SK-N-SH treated with all-trans-retinoic acid at 6 μM for 48 hours (cell line): ENCODE measurements at places on chromosomes 3 and 15.

DNA sequence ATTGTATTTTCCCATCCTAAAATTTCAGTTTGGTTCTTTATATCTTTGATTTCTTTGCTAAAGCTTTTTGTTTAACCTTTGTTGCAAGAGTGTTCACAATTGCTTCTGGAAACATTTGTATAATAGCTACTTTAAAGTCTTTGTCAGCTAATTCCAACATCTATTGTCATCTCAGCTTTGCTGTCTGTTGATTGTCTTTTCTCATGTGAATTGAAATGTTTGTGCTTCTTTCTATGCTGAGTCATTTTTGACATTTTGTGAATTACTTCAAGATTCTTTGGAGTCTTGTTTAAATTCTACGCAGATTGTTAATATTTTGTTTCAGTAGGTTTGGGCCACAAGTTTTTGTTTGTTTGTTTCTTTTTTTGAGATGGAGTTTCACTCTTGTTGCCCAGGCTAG lies 73.2 kb downstream of the SUCNR1 start:
- no peak for ATAC-seq

GRCh38 chr15:56337084-56337725 lies 28.0 kb upstream of the TEX9 start:
- ATAC-seq: no peak

- ATAC-seq: no peak
Measured at GRCh38 chr3:108394016-108394415, 97.7 kb downstream of the HHLA2 start.

DNA sequence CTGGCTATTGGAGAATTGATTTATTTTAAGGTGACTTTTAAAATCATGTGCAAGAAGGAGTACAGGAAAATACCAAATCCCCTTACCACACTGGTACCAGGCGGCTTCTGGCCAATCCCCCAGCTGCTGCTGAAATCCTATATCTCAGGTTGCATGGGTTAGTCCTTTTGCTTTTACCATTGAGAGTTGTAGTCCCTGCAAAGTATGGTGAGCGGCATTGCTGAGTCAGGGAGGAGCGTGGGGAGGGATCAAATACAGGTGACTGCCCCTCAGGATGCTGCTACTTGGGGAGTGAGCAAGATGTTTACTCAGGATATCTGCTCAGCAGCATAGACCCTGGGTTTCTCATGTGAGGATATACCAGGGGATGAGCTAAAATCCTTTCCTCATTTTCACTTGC lies 131.9 kb upstream of the STAC start:
- ATAC-seq: no peak

- ATAC-seq: peak; percentile 87
Measured at GRCh38 chr3:29494305-29495036, 213.6 kb downstream of the RBMS3 start.

DNA sequence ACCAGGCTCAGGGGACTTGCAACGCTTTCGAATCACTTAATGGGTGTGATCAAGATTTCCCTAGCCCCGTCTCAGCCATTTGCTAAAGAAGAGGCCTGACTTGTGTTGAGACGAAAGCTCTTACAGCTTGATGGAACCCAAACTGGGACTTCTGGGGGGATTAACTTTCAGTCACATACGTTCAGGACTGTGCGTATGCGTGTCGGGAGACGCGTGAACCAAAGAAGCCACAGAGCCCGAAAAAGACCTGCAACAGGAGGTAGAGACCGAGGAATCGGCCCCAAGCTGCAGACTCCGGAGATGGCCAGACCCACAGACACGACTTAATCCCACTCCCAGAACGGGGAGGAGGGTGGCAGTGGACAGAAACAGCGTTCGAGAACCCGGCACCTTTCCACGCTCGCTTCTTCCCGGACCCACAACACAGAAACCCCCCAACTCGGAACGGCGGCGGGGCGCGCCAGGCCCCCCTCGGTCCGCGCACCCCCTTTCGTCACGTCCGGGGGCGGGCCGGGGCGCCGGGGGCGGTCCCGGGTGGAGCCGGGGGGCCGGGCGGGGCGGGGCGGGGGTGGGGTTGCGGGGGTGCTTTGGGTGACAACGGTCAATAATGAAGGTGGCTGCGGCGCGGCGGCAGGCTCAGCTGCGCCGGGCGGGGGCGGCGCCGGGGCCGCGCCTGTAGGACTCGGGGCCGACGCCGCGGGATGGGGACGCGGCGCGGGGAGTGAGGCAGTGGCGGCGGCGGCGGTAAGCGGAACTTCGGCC lies at the start of gene ATP11B:
Gene ATP11B (plus strand): TSS at position 604 of the 762 bp plus-strand sequence. CDS start 256 bp downstream, outside the sequence.
- ATAC-seq: peak; percentile 69

- ATAC-seq: peak; percentile 82
Measured at GRCh38 chr15:37695719-37696118, 238.7 kb upstream of the TMCO5A start.

DNA sequence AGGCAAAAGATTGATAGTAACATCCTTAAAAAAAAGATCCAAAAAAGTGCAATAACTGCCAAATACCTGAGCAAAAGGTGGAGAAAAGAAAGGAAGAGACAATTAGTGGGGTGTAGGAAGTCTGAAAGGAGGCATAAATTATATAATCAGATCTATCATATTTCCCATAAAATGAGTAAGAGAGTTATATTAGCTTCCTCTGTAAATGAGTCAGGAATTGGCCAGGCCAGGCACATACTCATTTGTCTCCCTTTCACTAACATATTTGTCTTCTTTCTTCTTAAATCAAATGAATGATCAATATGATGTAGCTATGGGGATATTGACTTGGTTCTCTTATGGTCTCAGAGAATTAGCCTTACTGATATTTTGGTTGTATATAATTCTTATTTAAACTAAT lies 292.3 kb upstream of the CADM2 start:
- ATAC-seq: no peak

- peak; percentile 52 for ATAC-seq
Measured at GRCh38 chr15:90478846-90479481, 50.8 kb upstream of the CRTC3 start.

DNA sequence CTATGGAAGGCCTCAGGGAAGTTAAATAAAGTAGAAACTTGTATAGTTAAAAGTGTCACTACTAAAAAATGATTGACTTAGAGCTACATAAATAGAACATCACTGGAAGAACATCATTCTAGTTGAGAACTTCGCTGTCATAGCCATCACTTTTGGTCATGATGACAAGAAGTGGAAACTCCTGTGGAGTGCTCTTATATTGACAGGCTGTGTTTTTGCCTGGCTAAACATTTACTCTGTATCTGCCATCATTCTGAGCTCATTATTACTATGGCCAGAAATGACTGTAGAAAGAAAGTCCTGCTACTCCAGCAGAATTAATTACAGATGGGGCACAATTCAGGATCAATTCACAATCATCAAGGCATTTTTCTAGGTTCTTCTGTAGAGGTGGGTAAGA lies 165.1 kb upstream of the GOLIM4 start:
- ATAC-seq: no peak

DNA sequence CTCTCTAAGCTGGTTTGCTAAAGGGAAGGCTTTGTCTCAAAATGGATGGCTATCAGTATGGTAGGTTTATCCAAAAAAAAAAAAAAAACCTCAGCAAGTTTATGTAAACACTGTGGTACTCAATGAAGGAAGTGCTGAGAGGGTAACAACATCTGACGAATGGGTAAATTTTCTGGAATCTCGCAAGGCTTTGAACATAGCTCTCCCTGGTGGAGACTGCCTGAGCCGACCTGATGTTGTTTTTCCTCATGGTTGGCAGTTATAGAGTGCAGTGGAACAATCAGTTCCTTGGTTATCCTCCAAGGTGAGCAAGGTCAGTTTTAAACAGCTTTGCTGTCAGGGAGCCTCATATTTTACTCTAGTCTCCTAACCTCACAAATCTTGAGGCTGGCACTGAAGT lies 94.6 kb downstream of the ZPLD1 start:
- ATAC-seq: peak; percentile 82

GRCh38 chr3:72664184-72664975 lies 183.9 kb downstream of the SHQ1 start:
- no peak for ATAC-seq

GRCh38 chr15:88202231-88202630 lies 54.3 kb downstream of the NTRK3 start:
- ATAC-seq: no peak

DNA sequence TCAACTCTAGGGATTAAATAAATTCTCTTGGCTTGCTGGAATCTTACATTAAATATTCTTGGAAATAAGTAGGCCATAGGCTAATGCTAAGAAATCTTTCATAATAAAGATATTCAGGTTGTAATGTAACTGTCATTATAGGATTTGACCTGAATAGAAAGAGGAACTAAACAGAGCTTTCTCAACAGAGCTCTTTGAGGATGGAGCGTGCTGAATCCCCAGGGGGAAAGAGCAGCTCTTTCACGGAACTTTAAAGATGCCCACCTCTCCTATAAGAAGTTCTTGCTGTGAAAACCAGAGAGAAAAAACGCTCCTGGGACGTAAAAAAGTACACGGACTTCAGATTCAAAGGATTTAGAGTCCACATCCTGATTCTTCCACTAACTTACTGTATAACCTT lies 77.9 kb downstream of the NTRK3 start:
- no peak for ATAC-seq

GRCh38 chr15:59013246-59013873 lies 25.9 kb downstream of the RNF111 start:
- ATAC-seq: no peak; the same call in 2 of the 3 replicates

DNA sequence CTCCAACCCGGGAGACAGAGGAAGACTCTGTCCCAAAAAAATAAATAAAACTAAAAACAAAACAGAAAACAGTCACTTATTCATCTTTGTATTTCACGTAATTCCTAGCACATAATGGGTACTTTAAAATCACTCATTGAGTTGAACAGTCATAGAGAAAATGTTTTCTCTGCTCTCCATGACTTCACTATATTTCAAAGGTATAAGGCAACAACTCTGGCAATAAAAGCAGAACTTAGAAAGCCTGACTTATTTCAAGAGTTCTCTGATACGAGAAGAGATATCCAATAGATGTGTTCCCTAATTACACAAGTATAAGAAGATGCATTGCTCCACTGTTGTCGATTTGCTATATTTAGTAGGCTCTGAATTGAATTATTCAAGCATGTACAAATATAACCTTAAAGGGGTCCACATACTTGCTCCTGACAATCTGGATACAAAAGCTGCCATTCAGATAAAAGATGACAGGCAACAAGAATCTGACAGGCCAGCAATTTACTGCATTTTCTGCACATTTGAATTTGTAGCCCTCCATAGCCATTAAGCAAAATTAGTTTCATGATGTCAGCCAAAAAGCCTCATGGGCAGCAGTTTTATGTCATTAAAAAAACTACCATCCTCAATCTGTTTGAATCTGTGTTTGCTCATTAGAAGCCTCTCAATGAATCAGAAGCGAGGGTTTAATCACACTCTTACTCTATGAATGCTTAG lies 47.9 kb downstream of the PEAK1 start:
- no peak for ATAC-seq
